RWPE2 (cell line): ENCODE measurements at places on chromosomes 6 and 20.

GRCh38 chr6:169005166-169005565, 248.5 kb downstream of the THBS2 start:
- no peak for DNase-seq

GRCh38 chr6:10409731-10410206, 5.1 kb downstream of the TFAP2A start:
- DNase-seq = peak; percentile 42

- no peak for DNase-seq
Observed at GRCh38 chr6:142570221-142570671, 268.4 kb downstream of the ADGRG6 start.

DNA sequence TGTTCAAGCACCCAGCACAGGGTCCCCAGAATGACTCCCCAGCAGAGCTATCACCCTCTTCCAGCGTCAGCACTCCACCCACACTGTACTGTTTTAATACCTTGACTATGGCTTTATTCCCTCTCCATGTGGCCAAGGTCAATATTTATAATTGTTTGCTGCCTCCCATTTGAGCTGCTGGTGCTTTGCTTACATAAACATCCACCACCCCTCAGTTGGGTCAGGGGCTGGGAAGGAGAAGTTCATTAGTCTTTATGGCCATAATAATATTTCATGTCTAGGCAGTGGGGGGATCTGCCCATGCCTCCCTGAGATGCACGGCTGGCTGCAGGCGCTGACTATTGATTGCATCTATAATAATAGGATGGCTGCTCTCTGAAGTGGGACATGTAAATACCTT, 41.8 kb upstream of the SAYSD1 start:
- no peak for DNase-seq

- DNase-seq = no peak
Observed at GRCh38 chr6:7703148-7703680, 22.7 kb upstream of the BMP6 start.

GRCh38 chr20:42378826-42379225, 760.6 kb upstream of the CHD6 start:
- DNase-seq = peak; percentile 42

GRCh38 chr6:7532821-7533220, 8.7 kb upstream of the DSP start:
- no peak for DNase-seq

DNA sequence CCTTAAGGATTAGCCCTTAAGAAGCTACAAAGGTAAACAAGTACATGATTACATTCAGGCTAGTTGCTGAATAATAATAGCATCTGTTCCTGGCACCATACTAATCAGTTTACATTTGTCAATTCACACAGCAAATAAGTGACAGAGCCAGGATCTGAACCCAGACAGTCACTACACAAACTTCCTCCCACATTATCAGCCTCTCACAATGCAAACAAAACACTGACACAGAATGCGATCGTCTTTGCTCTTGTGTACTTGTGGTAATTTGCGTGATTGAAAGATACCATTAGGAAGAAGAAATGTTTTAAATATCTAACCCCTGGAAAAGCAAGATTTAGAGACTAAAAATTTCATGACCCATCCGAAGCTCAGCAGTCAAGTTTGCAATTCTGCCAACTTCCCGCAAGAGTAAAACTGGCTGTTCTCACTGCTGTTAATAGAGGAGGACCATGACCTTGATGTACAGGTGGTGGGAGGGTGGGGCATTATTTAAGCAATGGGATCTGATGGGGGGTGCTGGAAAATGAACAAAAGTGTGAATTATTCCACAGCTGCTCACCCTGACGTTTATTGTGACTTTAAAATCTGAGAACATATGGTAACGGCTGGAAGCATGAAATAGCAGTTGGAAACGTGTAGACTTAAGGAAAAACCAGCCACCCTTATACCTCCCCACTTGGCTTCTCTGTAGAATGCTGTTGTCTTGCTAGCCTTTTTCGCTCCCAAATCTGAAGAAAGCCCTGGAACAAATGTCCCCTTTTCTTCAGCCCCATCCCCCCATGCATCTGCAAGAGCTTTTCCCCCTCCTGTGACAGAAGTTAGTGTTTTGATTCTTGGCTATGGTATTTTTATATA, 95.3 kb upstream of the ARMC2 start:
- no peak for DNase-seq

DNA sequence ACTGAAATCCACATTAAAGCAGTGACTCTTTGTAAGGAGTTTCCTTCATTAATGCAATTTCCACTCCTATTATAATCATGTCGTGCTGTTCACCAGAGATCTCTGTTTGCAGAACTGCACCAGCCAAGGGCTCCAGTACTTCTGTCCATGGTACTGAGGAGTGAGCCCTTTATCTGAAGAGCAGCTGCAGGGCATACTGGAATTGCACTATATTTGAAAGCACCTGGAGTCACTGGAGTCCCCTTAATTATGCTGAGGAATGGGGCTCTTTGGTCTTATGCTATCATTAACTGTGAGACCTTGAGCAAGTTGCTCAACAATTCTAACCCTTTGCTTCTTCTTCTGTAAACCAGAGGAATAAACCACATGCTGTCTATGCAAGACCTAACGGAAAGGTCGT, 61.7 kb upstream of the NUP153 start:
- DNase-seq = no peak

DNA sequence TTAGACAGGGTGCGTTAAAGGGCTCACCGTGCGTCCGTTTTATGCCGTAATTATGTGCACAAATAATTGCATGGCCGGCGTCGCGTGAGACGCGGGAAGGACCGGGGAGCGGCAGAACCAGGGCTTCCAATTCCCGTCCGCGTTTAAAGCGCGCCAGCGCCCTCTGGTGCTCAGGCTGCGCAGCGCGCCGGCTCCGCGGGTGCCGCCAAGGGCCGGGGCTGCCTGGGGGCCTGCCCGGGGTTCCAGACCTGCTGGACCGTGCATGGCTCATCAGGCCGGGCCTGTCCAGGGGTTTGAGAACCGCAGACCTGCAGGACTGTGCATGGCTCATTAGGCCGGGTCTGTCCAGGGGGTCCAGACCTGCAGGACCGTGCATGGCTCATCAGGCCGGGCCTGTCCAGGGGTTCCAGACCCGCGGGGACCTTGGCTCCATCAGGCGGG, 369.0 kb downstream of the THBS2 start:
- DNase-seq = no peak

GRCh38 chr20:63103402-63104311, 96.9 kb upstream of the BHLHE23 start:
- DNase-seq = peak; percentile 77

- no peak for DNase-seq
Observed at GRCh38 chr6:137259349-137259748, 40.2 kb upstream of the IFNGR1 start.

DNA sequence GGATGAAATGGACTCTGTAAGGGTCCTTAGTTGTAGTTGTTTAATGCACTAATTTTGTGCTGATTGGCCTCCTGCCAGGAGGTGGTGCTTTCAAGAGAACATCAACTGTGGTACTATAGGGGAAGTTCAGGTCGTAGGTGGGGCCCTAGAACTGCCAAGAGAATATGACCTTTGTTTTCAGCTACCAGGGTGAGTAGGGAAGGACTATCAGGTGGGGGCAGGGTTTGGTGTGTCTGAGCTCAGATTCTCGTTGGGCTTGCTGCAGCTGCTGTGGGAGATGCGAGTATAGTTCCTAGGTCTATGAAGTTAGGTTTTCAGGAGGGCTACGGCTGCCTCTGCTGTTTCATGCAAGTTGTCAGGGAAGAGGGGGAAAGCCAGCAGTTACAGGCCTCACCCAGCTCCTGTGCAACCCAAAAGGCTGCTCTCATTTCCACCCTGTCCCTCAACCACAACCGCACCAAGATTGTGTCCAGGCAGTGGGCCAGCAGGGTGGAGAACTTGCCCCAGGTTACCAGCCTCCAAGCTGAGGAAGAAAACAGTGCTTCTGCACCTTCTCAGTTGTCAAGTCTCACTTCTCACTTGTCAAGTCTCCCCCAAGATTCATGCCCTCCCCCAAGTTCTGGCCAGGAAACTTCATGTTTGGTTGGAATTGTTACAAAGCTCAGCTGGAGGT, 626.5 kb upstream of the MAP3K7 start:
- DNase-seq = no peak

DNA sequence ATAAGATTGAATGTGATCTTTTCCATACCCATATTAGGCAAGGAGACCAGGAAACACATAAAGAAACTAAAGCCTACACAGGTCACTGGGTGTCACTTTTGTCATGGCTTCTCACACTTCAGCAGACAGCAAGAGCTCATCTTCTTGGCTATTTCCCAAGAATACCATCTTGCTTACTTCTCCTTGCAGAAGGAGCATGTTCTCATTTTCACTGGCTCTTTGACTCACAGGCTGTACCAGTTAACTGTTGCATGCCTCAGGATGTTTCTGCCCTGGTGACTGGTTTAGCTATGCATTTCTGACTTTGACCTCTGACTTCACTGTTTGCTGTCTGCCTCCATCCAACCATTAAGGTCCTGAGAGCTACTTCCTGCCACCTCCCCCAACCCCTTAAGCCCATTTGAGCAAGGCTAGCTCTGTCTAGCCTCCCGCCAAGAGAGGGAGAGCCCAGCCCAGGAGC, 40.3 kb upstream of the OGFRL1 start:
- DNase-seq = no peak

DNA sequence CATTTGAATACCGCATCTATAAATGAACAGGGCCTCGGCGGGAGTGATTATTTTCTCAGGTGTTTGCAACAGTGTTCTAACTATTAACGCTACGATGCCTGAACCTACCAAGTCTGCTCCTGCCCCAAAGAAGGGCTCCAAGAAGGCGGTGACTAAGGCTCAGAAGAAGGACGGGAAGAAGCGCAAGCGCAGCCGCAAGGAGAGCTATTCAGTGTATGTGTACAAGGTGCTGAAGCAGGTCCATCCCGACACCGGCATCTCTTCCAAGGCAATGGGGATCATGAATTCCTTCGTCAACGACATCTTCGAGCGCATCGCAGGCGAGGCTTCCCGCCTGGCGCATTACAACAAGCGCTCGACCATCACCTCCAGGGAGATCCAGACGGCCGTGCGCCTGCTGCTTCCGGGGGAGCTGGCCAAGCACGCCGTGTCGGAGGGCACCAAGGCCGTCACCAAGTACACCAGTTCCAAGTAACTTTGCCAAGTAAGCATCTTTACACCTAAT, 70.9 kb downstream of the HFE start:
- DNase-seq = peak; percentile 86

DNA sequence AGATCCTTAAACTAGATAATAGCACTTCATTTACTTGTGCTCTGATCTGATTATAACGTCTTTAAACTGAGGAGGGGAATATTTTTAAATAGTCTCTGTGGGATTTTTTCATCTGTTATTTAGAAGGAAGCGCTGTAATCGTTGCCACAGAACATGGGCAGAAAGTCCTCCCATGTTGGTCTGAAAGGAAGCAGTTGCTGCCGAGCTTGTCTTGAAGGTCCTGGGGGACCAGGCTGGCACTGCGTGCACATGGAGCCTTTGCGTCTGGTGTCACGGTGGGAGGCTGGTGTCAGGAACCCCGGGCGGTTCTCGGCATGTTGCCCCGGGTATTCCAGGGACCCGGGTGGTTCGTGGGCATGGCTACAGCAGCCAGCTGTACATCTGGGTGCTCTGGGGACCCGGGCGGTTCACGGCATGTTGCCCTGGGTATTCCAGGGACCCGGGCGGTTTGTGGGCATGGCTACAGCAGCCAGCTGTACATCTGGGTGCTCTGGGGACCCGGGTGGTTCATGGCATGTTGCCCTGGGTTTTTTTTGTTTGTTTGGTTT, 11.5 kb downstream of the TPD52L2 start:
- DNase-seq = peak; percentile 80

- no peak for DNase-seq
Observed at GRCh38 chr6:23174781-23175361, 605.5 kb downstream of the HDGFL1 start.

GRCh38 chr20:62212299-62212698, 7.8 kb downstream of the HRH3 start:
- DNase-seq = no peak

DNA sequence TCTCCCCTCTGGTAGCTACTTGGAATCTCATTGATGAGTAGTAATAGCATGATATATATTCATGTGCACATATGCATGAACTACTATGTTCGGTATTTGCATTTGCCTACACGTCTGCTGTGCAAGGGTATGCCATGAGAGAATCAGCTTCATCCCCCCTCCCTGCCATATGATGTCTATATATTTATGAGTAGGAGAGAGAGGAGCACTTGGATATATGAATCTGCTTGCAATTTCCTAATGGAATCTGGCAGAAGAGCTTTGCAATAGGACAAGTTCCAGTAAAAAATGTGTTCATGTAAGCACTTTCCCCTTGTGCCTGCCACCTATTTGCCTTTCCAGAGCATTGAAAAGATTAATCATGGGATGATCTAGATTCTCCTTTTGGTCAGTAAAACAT, 76.2 kb upstream of the BACH2 start:
- DNase-seq = no peak

- no peak for DNase-seq
Observed at GRCh38 chr20:44209686-44210405, 725 bp downstream of the OSER1 start.

DNA sequence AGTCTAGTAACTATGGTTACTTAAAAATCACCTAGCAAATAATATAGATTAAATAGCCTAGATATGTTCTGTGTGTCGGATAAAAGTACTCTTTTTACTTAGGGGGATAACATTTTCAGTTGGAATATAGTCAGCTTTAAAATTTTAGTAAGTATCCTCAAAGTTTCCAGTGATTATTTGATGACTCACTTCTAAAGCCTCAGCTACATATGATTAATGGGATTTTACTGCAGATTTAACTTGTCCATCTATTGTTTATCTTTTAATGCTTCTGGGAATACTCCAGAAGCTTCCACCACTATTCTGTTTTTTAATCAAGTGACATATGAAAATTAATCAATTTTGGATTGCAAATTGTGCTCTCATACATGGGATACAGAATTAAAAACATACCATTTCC, 8.7 kb upstream of the TENT5A start:
- no peak for DNase-seq

GRCh38 chr6:34172961-34173775, 27.3 kb upstream of the GRM4 start:
- DNase-seq = peak; percentile 14

DNA sequence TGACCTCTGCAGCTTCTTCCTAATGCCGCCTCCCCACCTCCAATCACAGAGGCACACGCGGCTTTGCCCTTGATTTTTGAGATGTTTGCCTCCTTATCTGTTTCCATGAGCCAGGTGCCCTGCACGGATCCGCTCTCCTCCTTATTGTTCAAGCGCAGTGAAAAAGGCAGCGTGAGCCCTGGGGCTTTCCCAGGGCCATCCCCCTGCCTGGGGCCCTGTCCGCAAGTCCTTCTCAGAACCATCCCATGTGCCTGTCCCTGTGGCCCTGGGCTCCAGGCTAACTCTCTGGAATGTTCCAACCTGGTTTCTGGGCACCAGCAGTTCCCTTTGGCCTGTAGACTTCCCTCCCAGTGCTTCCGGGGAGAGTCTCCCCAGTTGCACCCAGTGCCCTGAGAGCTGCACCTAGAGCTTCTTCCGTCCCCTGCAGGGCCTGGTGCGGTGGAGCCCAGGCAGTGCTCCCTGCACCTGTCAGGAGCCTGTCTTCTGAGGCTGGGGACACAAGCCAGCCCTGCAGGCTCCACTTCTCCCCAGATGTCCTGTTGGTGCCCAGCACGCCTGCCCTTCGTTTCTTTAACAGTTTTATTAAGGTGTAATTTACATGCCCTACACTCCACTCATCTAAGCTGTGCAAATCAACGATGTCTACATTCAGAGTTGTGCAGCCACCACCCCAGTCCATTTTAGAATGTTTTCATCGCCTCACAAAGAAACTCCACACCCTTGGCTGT, 330.3 kb downstream of the CDH4 start:
- DNase-seq = no peak

- no peak for DNase-seq
Observed at GRCh38 chr20:4326195-4327065, 311.1 kb upstream of the RNF24 start.

GRCh38 chr6:129748901-129749748, 39.1 kb upstream of the ARHGAP18 start:
- no peak for DNase-seq
